Caki2 (cell line): ENCODE measurements at places on chromosomes 5 and 9. TPM values are rescaled to one million over a fixed set of nuclear protein-coding genes. Genes with fewer than 3 reads are reported as not detected.
A peak's percentile ranks its signal among the peaks of the same experiment; 100 is the strongest.

Gene SPRY4
- total RNA-seq, result 0.09 and 0.20 TPM in 2 replicates

DNA sequence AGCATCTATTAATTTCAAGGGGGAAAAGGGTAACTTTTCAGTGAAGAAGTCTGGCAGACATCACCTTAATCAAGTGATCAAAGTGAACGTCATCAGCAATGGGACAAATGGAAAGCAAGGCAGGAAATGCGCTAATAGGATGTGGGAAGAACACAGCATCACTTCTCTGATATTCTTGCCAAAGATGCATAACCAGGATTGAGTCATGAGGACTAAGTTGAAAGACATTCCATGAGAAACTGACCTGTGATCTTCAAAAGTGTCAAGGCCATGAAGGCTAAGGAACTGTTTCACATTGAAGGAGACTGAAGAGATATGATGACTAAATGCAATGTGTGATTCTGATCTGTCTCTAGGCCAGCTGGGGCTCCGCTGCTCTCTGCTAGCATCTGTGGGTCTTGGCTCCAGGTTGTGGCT lies 92.9 kb downstream of the NDFIP1 start:
- DNase-seq, result no peak

DNA sequence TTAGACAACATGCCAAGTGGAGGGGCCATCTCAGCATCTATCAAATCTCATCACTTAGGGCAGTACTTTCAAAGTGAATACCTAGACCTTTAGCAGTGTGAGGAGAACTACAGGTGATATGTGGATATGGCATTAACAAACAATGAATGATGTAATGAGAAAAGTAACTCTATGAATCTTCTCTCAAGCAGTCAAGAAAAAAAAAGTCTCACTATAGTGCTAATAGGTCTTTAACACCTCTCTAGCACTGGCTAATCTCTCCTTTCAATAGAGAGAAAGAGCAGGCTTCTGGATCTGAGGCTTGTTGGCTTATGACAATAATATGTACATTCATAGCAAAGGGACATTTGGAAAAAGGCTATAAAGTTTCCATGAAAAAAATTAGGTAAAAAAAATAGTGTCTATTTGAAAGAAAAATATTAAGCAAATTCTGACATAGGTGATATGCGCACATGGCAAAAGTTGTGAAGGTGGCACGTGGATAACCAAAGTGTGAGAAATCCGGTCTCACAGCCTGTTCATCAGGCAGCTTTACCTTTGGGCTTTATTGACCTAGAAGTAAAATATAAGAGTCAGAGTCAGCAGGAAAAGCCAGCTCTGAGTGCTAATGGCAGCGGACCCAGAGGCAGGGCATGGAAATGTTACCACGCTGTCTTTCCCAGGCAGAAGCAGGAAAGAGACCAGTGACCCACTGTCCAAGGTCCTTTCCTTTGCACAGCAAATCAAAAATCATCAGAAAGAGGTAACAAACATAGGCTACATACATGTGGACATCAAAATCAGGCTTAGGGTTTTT lies 203.4 kb downstream of the EFNA5 start:
- DNase-seq, result no peak

Gene OR2V2
- not detected in 2 replicates for total RNA-seq

- no peak for DNase-seq
Observed at GRCh38 chr5:158139161-158139560, 280.2 kb upstream of the CLINT1 start.

Gene NME5
- not detected in 2 replicates for total RNA-seq

- no peak for DNase-seq
Observed at GRCh38 chr5:178981381-178981780, 13.7 kb downstream of the GRM6 start.

DNA sequence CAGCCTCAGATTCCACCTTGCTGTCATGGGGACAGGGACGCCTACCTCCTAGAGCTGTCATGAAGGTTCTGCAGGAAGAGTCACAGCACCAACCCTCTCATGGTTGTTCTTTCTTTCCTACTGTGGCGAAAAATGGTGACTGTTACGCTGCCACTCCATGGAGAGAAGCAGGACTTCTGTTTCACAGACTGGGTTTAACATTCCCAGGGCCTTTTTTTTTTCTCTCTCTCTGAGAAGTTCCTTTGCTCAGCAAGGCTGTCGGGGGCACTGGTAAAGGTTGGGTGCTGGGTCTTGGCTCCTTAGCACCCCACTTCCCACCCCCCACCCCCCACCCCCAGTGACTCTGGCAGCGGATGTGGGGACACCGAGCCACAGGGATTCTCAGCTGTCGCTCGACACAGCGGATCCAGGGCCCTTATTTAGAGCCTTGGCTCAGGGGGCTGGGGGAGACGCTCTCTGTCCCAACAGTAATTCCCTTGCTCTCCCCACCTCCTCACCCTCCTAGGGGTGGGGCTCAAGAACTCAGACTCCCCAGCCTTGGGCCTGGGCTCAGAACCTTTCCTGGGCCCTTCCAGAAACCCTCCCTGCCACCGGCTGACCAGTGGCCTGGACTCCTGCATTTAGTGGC lies 34.4 kb downstream of the DUSP1 start:
- DNase-seq, result no peak

Gene PPP3R2
- not detected in 2 replicates for total RNA-seq

Gene TBC1D2
- total RNA-seq, result 7.5 and 12.2 TPM in 2 replicates

Gene CDKN2B-AS1
- not detected in 2 replicates for total RNA-seq

DNA sequence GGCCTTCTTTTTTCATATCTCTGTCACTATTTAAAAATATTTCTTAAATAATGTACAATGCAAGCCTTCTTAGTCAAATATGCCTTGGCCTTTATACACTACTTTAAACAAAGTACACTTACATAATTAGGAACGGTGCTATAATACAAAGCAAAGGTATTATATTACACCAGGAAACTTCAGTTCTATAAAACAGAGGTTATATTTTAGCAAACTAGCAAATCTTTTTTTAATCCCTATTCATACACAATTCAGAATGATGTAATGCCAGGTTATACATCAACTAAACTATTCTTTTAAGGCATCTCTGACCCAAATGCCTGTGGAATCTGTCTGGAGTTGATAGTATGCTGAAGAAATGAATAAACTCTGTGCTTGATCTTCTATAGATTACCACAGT lies 10.7 kb upstream of the LURAP1L start:
- no peak for DNase-seq

DNA sequence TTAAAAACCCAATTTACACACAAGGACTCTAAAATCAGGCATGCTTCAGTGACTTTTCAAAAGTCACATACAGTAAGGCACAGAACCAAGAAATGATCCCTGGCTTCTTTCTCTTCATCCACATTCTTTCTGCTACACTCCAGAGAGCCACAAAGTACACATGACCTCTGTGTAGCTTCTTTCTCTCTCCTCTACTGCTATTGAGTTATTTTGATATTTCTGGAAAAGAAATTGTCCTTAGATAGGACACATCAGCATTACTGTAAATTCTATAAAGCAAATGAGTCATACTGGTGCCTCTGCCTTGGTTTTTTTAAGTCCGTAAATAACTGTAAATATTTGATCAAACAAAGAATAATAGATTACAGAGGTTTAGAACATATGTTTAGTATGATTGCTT lies 96.3 kb downstream of the KIAA0825 start:
- DNase-seq, result no peak

Gene CDC20B
- total RNA-seq, result not detected in 2 replicates

- DNase-seq, result no peak
Observed at GRCh38 chr9:107794259-107794658, 304.7 kb upstream of the KLF4 start.

DNA sequence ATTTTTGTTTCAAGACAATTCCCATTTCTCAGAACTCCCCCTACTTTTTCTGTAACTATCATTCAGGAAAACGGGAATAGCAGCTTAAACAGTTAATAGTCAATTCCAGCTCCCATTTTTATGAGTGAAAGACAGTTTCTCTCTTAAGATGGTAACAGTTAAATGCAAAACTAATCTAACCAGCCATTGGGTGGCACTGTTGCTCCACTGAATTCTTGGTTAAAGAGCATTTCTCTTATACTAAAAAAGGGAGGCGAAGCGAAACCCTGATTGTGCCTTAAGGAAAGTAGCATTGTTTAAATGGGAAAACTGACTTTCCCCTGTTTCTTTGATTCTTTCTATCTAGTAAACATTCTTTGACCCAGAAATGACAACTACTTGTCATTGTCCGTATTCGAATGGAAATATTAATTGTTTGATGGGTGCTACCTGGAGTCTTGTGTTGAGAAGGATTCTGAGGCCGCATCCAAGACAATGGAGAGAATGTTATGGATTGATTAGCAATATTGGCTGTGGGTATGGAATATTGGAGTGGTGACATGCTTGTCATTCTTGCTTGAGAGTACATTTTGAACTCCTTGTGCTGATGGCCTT lies 507.8 kb downstream of the MAT2B start:
- peak; percentile 59 for DNase-seq

Gene C9orf50
- total RNA-seq, result not detected in 2 replicates

DNA sequence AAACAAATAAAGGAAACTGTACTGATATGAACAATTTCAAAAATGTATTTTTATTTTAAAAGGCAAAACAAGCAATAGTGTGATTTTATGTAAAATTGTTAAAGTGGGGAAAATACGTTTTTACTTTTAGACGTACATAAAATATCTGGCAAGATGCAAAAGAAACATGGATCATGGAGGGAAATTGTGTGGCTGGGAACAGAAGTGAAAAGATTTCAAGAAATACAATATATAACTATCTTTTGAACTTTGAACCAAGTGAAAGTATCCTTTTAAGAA lies 1.5 kb upstream of the ZNF367 start:
- DNase-seq, result no peak

DNA sequence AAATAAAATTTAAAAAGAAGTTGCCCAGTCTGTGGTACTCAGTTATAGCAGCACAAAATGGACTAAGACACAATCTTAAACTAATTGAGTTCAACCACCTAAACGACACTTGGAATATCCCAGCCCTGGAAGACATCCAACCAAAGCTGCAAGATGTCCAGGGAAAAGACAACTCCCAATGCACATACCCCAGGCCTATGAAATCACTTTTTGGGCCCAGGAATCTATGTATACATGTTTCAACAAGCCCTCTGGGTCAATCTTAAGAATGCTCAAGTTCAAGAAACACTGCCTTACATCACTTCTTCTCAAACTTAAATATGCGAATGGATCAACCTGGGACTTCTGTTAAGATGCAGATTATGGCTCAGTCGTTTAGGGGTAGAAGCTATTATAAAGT lies 148.6 kb downstream of the ELAVL2 start:
- no peak for DNase-seq

DNA sequence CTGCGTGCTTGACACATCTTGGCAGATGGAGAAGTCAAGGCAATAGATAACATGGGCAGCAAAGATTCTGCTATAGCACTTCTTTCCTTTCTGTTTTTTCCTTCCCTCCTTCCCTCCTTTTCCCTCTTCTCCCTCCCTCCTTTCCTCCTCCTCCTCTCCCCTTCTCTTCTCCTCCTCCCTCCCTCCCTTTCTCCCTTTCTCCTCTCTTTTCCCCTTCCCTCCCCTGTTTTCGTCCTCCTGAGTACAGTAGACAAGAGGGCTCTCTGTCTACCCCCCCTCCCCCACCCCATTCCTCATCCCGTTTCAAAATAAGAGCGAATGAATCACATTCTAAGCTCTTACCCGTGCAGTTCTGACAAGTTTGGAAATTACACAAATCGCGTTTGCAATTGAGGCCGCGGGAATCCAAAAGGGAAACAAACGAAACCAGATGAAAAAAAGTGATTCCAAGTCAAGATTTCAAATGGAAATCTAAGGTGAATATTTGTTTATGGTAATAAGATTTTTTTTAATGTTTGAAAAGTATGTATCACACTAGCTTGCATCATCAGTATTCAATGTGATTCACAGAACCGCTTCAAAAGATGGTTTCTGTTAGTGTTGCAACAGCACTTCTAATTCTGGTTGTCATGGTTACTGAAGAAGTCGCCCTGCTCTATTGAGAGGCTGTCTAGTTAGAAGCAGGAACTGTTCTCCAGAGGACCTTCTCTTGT lies 1.3 kb downstream of the NIM1K start:
- DNase-seq, result peak; percentile 67

Gene SPATA31A1
- not detected in 2 replicates for total RNA-seq
